ENCODE measurements at places on chromosomes 16 and 17. TPM values are rescaled to one million over a fixed set of nuclear protein-coding genes. Genes with fewer than 3 reads are reported as not detected.

LPO gene
- total RNA-seq = not detected

DOC2B gene
- 0.69 TPM for total RNA-seq

KRT16 gene
- total RNA-seq = 53.1 TPM

BEAN1 gene
- 1.9 TPM for total RNA-seq

HOXB8 gene
- total RNA-seq = not detected

KRTAP4-3 gene
- not detected for total RNA-seq

AHSP gene
- total RNA-seq = not detected

DNA sequence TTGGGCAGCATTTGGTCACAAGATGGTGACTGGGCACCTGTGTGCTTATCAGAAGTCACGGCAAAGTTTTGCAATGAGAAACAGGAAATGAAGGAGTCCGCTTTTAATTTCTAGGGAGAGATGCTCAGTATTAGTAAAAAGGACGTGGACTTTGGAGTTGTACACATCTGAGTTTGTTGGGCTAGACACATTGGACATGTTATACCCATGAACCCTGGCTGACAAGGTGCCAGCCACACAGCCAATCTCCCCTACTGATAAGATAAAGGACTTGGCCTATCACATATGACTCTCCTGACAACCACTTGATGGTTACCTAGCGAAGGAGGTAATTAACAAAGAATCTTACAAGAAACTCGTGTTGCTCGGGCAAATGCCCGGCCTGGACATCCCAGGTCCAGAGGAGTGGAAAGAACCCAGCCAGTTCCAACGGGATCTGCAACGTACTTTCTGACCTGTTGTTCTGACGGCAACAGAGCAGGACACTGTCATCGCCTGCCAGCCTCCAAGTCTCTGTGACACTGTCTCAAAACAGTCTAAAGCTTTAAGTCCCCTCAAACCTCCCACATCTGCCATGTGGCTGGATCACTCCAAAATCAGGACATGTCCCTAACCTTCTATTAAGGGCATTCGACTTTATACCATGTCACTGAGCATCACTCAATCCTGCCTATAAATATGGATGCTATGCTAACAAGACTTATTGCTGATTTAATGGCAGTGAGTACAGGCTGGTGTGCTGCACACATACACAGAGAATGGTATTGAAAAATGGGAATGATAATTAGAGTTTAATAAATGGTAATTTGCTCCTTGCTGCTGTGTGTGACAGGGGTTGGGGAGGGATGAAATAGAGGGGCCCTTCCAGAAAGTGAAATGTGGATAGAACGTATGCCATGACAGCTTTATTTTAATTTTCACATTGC, 47.6 kb upstream of the LYRM9 start:
- no peak for DNase-seq

DNA sequence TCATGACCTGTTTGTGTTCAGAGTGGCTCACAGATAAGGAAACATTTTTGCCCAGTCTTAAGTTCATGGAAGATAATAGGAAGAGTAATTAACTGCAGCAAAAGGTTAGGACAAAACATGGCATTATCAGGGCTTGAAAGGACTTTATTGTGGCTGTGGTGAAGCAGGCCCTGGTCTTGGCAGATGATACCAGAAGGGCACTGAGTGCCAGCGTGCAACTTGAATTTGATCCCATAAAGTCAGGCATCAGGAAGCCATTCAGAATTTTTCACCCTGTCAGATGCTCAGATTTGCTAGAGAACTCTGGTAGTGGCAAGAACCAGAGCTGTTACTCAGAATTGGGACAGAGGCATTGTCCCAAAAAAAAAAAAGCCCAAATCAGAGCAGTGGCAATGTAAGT, 11.2 kb upstream of the COG7 start:
- no peak for DNase-seq

GRCh38 chr16:21301168-21301894, 23.2 kb upstream of the CRYM start:
- peak; percentile 76 for DNase-seq

- no peak for DNase-seq
Measured at GRCh38 chr17:21253646-21254441, 634 bp upstream of the NATD1 start.

DNA sequence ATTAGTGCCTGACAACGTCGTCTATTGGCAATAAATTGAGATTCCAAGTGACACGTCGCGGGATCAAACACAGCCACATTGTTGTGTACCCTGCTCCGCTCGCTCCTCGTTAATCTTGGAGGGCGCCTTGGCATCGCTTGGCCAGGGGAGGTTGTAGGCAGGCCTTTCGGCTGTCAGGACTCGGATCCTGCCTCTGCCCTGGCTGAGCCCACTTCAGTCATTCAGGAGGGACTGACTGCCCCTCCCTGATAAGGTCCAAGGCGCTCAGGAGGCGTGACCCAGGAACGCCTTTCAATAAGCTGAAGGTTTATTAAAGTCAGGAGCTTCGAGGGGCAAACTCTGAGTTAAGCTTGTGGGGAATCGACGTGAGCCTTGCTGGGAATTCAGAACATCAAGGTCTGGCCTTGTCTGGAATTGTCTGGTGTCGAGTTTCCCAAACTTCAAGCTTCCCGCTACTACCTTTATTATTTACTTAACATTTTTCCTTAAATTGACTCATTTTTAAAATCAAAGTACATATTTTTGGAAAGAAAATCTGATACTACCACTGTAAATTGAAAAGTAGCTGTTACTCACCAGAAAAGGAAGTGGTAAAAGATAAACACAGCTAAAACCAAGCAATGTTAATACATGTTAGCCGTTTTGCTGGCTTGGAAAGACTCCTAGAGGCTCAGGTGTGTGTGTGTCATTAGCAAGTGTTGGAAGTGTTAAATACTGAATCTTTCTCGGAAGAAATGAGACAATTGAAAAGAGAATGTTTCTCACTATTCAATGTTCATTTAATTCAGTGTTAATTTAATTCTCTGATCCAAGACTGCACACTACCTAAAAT, 5.3 kb upstream of the IRX3 start:
- DNase-seq = no peak

- peak; percentile 65 for DNase-seq
Measured at GRCh38 chr16:64450177-64450576, 671.7 kb downstream of the CDH11 start.

DNA sequence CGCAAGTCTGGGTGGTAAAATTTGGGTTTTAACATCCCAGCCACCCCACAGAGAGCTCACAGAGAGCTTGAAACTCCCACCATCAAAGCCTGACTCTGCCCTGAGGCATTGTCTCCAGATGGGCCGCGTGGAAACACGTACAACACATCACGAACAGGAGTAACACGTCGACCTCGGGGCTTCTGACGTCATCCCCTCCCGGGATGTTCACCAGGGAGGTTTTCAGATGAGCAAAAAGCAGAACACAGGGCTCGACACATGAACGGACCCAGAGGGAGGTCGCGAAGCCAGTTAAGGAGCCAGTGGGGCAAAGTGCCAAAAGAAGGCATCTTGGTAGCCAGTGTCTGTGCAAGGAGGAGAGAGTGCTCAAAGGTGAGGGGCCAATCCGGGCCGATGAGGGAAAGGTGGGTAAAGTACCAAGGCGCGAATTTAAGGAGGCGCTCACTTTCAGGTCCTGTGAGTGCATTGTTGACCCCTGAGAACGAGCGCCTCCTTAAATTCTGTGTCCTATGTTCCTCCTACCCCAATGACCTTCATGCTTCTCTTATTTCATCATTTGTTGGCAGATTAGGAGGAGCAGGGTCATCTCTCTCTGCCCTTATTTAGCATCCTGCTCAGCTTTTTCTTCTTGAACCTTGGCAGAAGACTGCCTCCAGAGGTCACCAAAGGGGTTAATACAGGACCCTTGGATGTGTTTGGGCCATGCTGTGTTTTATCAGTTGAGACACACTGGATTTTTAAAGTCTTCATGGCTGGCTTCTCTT, 5.6 kb downstream of the RCVRN start:
- no peak for DNase-seq

GRCh38 chr17:49889500-49889899, 41.6 kb upstream of the TAC4 start:
- DNase-seq = no peak

GRCh38 chr17:64217249-64217691, 45.8 kb downstream of the TEX2 start:
- DNase-seq = no peak
